ENCODE measurements at places on chromosomes 16 and 17.

DNA sequence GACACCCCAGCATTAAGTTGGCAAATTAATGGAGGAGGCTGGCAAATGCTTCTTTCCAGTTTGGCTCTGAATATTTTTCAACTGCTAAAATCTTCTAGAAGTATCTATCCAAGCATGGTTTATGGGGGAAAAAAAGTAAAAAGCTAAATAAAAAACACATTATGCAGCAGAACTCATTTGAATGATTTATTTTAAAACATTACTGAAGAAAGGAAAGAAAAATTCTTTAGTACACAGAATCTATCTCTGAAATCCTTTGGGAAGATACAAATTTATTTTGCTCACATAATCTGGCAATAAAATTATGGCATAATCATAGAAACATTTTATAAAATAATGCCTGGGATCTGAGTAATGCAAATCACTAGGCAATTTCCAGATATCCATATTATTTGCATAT lies 328.1 kb upstream of the MON1B start:
- no peak for DNase-seq

DNA sequence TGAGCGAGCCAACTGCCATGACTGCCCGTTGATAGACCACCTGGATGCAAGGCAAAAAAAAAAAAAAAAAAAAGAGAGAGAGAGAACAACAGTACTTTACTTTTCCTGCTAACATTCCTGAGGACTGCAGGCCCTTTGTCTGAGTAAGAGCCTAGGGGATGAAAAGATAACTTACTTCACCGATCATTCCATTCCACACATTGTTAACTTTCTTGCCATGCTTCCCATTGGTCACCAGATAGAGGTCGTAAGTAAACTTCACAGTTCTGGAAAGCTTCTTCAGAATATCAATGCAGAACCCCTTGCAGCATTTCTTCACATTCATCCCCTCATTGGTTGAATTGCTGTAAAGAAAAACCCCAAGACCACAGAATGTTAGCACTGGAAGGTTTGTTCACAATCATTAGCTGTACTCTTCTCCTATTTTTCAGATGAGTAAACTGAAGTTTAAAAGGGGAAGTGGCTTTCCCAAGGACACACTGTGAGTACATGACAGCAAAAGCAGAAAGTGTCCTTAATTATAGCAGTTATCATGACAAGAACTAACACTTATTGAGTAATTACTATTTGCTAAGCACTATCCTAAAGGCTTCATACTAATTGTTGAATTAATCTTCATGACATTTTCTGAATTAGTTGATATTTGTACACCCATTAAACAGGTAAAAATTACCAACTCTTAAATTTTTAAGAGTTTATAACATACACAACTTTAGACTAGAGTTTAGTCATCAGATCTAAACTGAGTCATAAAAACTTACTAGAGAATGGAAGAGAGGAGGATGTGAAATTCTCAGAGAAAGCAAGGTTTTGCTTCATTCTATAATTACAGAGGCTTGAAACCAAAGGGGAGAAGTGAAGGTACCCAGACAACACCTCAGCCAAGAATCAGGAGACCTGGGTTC lies 341.2 kb downstream of the GRIN2A start:
- DNase-seq, result no peak

- DNase-seq, result no peak
These were observed 189.4 kb downstream of the CCT6B start for GRCh38 chr17:34771891-34772290.

GRCh38 chr17:3915995-3916696 lies at the start of gene P2RX1:
Gene P2RX1 (minus strand): TSS chr17:3916465. CDS start chr17:3916225, 240 bp downstream.
- no peak for DNase-seq

DNA sequence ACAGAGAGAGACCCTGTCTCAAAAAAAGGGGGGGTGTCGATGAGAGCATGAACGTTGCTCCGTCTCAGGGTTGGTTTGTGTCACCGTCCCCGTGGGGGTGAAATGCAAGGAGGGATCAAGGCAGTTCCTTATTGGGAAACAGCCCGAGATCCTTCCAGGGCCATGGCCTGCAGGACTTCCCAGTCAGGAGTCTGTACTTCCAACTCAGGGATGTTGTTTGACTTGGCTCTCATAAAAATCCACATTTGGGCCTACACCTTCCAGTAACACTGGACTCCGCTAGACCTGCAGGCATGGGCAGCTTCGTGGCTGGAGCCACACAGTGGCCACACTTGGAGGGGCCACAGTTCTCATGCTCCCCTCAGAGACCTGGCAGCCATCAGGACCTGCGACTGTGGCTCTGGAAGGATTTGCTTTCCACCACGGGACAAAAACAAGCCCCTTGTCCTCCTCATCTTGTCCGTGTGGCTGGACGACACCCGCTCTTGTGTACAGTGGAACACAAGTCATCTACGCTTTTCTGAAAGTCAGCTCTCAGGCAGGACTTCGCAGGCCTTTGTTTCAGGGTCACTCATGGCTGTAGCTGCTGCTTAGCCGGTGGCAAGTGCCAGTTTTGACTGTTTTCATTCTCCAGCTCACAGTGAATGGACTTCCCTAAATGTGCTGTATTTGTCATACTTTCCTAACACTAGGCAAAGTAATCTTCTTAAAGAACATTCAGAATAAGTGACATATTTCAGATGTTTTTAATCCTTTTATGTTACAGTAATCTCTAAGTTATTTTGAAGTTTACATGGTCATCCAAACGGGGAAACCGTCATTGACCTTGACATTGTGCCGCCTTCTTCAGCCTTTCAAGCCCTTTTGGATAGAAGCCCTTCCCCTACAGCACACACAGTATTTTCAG lies 24.2 kb upstream of the IL17C start:
- no peak for DNase-seq

DNA sequence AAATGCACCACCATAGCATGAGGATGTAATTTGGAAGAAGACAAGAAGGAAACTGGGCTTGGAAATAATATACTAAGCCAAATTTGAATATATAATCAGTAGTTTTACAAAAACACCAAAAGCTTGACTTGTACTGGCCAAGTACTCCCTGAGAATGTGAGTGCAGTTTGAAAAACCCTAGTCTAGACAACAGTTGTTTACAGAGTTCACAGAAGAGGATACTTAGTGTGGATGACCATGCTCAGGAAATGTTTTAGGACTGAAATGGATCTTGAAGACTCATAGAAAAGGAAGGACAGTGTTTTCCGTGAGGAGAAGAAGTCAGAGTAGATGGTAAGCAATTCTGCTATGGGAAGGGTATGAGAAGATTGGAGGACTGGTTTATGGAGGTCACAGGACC lies 1.9 kb upstream of the CDYL2 start:
- DNase-seq, result no peak

GRCh38 chr16:27238016-27238587 lies 30.5 kb downstream of the NSMCE1 start:
- DNase-seq, result peak; percentile 45

DNA sequence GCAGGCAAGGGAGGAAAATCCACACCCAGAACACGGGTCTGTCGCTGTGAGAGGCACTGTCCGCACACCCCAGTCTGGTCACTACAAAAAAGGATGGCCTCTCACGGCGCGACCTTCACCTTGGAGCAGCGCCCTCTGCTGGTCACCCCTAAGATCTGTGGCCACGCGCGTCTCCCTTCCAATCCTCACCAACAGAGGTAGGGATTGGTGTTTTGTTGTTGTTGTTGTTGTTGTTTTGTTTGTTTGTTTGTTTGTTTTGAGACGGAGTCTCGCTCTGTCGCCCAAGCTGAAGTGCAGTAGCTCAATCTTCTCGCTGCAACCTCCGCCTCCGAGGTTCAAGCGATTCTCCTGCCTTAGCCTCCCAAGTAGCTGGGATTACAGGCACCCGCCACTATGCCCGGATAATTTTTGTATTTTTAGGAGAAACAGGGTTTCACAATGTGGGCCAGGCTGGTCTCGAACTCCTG lies 15.0 kb upstream of the C17orf58 start:
- peak; percentile 38 for DNase-seq

DNA sequence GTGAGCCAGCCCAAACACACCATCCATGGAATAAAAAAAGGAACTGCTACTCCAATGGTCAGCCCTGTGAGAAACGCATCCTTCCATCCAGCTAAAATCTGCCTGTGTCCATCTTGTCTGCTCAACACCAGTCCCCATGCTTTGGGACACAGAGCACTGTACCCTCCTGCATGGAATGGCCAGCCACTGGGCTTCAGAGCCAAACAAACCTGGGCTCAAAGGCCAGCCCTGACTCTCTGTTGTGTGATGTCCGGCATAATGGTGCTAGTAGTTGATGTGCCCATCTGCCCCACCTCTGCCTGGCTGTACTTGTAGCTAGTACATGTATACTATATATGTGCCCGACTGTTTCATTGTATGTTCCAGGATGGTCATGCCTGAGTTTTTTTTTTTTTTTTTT lies 77.6 kb upstream of the AMZ2 start:
- no peak for DNase-seq

- DNase-seq, result no peak
These were observed 727.4 kb upstream of the CA10 start for GRCh38 chr17:52885882-52886281.

- DNase-seq, result peak; percentile 20
These were observed 3.1 kb downstream of the HAGHL start for GRCh38 chr16:729768-730665.

- peak; percentile 58 for DNase-seq
These were observed 84.5 kb upstream of the ZNF469 start for GRCh38 chr16:88298181-88298832.

DNA sequence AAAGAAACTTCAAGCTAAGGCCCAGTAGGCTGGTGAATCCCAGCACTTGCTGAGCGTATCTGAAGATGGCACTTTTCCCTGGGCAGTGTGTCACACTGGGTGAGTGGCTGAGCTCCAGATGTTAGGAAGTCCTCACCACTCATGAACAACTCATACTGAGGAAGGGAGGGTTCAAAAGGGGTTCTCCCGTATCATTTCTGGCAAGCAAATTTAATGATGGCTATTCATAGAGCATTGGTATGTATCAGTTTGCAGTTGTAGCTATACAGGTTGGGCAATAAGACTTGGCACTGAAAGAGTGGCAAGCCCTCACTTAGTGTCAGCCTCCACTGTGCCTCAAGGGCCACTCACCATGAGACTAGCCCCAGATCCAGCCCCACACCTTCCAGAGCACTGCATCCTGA lies 10.7 kb downstream of the GFOD2 start:
- no peak for DNase-seq

Measured in femur (tissue), 1 donor.